NCI-H2081 treated with DMSO at 0.1 percent for 48 hours (cell line): ENCODE measurements at places on chromosomes 5 and 9.

GRCh38 chr9:114313186-114313585 lies 9.7 kb upstream of the ORM1 start:
- DNase-seq, result no peak

DNA sequence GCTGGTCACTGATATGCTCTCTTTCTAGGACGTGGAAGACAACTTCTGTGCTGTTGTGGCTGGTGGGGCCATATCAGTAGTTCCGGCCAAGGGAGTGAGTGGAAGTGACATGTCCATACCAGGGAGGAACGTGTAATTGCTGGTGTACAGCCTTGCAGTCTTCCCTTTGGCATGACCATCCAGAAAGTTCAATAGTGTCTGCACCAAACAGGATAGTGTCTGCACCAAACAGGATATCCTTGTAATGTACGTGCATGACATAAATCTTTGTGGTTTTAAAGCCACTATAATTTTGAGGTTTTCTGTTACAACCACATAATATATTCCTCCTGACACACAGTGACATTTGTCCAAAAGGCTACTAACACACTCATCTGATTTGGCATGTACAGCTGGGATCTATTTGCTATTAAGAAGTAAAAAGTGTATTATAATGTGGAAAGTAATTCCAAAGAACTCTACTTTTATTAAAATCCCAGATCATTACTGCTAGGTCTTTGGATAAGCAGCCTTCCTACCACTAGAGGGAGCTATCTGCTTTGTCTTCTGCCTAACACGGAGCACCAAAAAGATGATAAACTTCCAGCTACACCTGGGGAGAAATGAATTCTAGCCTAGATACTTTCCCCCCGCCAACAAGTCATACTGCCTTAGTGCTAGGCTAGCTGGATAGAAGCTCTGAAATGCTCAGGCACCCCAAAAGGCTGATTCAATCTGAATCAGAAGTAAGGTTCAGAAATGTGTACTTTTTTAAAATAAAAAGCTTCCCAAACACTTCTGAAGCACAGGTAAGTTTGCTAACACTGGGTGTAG lies 52.7 kb downstream of the RNF145 start:
- no peak for DNase-seq

GRCh38 chr5:89948977-89949376 lies 460.6 kb downstream of the CETN3 start:
- DNase-seq, result no peak

- no peak for DNase-seq
These were observed 57.3 kb downstream of the UBE2QL1 start for GRCh38 chr5:6505783-6506557.

GRCh38 chr5:36373527-36374086 lies 71.9 kb upstream of the RANBP3L start:
- no peak for DNase-seq

DNA sequence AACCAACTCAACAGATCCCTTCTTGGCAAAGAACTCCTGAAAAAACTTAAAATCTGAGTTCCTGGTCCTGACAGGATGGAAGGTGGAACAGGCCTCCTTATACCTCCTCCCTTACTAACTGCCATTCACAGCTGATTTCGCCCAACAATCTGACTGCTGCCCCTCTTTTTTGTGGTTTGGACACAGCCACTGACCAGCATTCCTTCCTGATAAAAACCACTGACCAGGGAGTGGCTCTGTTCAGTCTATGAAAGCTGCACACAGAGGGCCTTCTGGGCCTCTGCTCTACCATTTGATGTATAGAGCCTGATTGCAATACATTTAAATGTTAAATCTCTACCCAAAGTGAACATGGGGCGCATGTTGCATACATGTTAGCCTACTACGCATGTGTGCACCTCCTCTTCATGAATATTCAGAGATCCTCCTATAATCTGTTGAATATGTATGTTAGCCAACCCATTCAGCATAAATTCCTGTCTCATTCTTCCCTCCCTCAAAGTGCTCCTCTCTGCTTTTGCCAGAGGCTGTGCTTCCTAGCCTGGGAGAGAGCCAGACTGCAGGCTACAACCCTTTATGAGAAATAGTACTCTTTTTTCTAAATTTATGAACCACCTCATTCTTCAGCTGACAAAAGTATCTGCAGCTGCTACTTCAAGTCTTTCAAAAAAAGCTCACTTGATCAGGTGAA lies 93.7 kb upstream of the MRPS30 start:
- no peak for DNase-seq

DNA sequence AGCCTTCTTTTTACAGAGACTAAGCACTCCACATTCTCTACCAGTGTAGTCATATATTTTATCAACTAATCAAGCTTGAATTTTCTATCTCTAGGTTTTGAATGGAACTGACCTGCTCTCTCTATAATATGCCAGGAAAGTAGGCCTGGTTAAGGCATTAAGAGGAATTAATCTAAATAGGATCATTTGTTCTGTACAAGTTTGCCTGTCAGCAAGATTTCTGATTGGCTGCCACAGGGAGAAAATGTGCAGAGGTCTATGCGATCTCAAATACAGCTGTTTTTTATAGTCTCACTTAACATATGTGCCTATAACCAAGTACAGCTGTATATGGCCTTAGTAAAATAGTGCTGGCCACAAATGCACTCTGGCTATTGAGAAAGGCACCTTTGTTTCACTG lies 418.8 kb downstream of the KDM4C start:
- DNase-seq, result no peak

GRCh38 chr9:69945671-69946141 lies 97.9 kb upstream of the MAMDC2 start:
- DNase-seq, result no peak

DNA sequence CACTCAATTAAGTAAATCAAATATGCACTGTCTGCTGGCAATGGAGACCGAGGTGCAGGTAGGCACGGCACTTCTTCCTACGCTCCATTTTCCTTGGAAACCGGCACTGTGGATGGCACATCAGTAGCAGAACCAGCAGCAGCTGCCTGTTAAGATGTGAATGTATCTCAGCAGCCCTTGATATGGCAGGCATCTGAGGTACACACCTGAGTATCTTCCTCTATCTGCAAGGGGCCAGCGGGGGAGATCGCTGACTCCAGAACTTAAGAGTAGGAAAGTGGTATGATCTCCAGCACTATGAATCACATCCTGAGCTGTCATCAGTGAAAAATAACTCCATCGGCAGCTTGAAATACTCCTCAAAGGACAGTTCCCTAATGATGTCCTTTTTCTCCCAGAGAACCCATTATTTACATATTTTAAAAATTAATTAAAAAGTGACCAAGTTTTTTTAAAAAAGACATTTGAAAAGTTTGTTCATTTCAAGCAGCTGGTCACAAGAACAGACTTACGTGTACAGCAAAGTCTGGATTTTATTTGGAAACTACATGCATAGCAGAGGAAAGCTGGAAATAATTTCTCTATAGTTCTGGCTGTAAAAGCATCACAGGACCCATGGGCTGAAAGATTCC lies 97.1 kb downstream of the ADAMTS12 start:
- DNase-seq, result no peak

- DNase-seq, result no peak
These were observed 20.6 kb upstream of the CYLC2 start for GRCh38 chr9:102974530-102974929.

DNA sequence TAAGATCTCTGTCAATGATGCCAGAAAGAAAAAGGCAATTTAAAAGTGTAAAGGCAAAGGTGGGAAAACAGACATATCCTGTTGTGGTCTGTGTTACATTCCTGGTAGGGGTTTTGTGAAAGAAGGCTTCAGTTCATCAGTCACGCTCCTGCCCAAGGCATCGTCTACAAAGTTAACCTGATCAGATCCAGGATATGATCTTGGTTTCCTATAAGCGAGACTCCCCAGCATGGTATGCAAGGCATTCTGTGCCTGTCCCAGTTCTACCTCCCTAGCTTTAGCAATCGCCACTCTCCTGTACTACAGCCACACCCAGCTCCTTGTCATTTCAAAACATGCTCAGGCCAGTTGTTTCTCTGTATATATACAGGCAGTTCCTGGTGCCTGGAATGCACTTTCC lies 58.0 kb upstream of the PTPN3 start:
- no peak for DNase-seq

DNA sequence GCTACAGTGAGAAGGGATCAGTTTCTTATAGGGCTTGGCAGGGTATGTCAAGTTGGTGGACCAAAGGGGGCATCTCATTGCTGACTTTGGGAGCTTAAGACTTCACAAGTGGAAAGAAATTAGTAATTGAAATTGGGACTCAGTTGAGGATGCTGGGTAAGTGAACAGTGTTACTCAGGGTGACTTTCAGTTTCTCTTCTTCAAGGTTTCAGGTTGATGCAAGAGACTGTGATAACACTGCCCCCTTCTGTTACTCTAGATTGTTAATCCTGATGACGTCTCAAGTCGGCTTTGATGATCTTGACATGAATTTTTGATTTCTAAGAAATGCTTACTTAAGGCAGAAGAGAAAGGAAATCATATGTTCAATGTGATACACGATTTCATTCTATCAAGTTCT lies 21.3 kb downstream of the KCTD16 start:
- DNase-seq, result no peak

DNA sequence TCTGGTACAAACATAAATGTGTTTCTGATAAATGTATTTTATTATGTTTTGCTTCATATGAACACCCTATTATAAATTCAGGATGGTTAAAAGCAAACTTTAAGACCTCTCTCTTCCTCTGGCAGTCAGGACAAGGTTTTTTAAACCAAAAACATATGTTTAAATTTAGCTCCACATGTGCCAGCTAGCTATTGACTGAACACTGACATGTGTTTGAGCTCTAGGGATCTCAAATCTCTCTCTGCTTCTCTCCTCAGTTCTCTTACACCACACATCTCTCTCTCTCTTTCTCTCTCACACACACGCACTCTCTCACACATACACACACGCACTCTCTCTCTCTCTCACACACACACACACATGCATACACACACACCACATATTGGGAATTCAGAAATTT lies 150.1 kb upstream of the RFX3 start:
- no peak for DNase-seq
